ENCODE measurements at places on chromosomes 6 and 20.

GRCh38 chr6:135854799-135855198, 3.3 kb downstream of the PDE7B start:
- no peak for DNase-seq

DNA sequence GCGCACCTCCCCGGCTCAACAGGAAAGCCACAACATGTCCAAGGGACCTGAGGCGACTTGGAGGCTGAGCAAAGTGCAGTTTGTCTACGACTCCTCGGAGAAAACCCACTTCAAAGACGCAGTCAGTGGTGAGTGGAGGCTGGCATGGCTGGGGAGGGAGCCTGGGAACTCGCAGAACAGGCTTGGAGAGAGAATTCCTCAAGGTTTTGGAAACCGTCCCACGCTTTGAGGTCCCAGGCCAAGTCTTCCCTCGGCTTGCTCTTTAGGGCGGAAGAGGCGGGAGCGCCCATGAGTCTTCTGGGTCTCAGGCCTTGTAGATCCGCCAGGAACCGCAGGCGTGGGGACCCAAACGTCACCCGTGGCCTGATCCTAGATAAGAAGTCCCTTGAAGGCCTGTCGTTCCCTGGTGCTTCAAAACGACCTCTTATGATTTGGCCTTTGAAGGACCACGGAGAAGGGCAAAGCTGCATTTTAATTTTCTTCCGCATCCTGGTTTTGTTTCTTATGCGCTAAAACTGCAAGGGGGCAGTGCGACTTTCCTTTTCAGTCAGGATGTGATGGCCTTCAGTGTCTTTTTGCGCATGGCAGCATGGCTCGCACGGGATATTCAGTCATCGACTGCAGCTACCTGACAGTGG, 2.0 kb downstream of the LAMP5 start:
- DNase-seq, result no peak

GRCh38 chr6:123541462-123541861, 95.3 kb downstream of the TRDN start:
- no peak for DNase-seq

- DNase-seq, result no peak
Observed at GRCh38 chr6:136370988-136371728, 81.5 kb upstream of the BCLAF1 start.

GRCh38 chr6:24284006-24284405, 73.9 kb downstream of the DCDC2 start:
- DNase-seq, result no peak

Data from effector CD4-positive, alpha-beta T cell (primary cell).